NCI-H1436 treated with DMSO at 0.1 percent for 48 hours (cell line): ENCODE measurements at places on chromosomes 13 and 19.

- no peak for DNase-seq
These were observed 228.2 kb downstream of the NHLRC3 start for GRCh38 chr13:39266426-39266825.

- no peak for DNase-seq
These were observed 15.1 kb upstream of the CEBPG start for GRCh38 chr19:33358408-33358807.

DNA sequence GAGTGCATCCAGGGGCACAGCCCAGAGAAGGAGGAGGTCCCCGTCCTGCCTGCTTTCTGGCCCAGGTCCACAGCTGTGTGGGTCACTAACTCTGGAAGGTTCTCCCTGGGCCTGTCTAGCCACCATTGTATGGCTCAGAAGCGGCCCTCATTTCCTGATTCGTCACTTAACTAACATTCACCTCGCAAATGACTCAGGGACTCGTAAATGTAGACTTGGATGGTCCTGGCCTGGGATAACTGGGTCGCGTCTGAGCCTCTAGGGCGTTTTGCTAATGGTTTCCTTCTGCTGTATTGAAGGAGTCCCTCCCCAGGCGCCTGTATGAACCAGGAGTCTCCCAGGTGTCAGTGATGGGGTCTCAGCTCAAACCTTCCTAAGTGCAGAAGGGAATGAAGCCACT is 162.8 kb downstream of the ZNF536 start:
- no peak for DNase-seq

DNA sequence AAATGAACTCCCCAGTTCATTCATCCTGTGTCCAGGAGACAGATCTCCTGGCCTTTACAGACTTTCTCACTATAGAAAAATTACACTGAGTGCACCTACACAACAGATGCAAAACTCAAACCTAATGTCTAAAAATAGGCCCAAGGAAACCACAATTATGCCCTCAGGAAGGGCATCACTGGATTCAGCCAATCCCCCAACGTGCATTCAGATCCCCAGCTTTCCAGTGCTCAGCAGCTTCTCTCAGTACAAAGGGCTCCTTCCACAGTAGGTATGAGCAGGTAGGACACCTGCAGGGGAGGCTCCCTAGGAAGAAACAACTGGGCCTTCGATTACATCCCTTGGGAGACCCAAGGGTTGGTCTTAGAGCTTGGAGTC is 2.1 kb downstream of the ZNF709 start:
- no peak for DNase-seq

DNA sequence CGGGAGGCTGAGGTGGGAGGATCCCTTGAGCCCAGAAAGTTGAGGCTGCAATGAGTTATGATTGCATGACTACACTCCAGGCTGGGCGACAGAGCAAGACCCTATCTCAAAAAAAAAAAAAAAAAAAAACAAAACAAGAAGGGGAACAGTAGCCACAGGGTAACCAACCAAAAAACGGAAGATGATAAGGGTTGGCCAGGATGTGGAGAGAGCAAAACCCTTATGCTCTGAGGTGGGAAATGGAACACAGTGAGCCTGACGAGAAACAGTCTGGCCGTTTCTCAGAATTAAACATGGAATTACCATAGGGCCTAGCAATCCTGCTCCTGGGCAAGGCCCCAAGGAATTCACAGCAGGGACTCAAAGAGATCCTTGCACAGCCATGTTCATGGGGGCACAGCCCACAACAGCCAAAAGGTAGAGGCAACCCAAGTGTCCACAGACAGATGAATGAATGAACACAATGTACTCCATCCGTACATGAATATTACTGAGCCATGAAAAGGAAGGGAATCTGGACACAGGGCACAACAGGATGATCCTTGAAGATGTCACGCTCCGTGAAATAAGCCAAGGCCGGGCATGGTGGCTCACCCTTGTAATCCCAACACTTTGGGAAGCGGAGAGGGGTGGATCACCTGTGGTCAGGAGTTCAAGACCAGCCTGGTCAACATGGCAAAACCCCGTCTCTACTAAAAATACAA is 11.3 kb downstream of the NMRK2 start:
- DNase-seq = no peak

DNA sequence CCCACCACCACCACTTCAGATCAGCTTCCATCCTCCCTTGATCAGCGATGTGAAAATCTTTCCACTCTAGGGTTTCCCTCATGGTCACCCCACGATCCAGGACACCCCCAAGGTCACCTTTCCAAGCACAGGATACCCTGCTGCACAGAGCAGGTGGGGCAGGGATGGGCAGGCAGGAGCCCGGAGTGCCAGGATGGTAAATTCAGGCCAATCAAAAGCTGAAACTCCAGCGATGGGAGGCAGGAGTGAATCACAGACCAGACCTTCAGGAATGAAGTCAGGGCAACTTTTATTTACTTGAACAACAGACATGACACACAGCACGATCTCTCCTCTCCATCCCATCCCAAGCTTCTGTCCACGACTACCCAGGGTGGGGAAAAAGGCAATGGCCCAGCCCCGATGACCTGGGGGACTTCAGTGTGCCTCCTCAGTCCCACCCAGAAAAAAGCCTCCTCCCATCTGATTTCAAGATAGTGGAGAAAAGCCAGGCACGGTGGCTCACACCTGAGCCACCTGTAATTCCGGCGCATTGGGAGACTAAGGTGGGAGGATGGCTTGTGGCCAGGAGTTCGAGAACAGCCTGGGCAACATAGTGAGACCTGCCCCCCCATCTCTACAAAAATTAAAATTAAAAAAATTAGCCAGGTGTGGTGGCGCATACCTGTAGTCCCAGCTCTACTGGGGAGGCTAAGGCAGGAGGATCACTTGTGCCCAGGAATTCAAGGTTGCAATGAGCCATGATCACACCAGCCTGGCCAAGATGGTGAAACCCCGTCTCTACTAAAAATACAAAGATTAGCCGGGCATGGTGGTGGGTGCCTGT is 39.2 kb downstream of the ZSWIM4 start:
- no peak for DNase-seq

GRCh38 chr19:40274585-40275544 is 10.3 kb downstream of the AKT2 start:
- no peak for DNase-seq

GRCh38 chr19:43351998-43352746 is 1.3 kb upstream of the CD177 start:
- DNase-seq = no peak

GRCh38 chr19:11481534-11482383 is 913 bp upstream of the ELAVL3 start:
- DNase-seq = peak; percentile 97

GRCh38 chr13:27338816-27339215 is 68.2 kb downstream of the RASL11A start:
- no peak for DNase-seq

DNA sequence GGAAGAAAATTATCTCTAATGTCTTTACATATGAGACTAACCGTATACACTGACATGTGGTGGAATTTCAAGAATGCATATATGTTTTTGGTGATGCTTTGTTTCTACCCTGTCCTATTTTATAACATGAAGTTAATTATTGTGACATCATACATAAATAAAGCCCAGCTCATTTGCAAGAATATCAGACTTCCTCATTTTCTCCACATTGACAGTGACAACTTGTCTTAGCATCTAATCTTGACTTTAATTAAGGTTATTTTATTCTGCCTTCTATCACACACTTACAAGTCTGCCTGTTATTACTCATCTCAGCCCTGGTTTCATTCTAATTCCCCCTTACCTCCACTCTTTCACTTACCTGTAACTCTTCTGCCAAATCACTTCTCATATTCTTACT is 140.6 kb upstream of the STARD13 start:
- no peak for DNase-seq

GRCh38 chr13:49256841-49257240 is 9.1 kb downstream of the CDADC1 start:
- no peak for DNase-seq

DNA sequence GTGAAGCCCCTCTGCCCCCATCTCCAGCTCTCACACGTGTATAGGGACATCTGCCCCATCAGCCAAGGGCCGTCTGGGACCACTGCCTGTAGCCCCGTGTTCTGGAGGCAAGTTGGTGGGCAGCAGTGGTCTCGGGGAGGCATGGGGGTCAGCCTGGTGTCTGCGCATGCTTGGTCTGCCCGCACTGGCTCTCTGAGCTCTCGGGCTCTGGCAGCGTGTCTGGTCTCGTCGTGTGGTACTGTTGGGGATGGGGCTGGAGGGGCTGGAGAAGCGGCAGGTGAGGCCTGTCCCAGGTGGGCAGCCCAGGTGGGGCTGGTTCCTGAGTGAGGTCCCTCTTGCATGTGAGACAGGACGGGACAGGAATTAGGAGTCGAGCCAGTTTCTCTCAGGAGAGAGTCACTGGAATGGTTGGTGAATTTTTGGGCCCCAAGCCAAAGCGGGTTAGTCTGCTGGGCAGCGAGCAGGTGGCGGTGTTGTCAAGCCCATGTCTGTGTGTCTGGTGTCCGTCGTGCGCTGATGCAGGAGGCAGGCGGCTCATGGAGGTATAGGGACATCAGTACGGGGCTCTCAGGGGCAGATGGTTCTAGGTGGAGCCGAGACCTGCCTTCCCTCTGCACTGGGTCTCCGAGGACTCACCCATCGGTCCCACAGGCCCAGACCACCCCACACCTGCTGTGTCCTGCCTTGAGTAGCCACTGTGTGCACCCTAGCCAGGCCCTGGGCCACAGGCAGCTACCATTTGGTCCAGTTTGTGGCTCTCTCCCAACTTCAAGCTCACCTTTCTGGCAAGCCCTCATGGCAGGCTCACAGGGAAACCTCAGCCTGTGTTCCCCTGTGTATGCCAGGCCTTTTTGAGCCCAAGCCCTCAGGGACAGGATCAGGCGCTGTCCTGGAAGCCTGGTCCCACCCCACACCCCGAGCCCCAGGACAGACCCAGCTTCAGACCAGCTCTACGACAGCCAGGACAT is 18.2 kb downstream of the COMP start:
- DNase-seq = no peak

DNA sequence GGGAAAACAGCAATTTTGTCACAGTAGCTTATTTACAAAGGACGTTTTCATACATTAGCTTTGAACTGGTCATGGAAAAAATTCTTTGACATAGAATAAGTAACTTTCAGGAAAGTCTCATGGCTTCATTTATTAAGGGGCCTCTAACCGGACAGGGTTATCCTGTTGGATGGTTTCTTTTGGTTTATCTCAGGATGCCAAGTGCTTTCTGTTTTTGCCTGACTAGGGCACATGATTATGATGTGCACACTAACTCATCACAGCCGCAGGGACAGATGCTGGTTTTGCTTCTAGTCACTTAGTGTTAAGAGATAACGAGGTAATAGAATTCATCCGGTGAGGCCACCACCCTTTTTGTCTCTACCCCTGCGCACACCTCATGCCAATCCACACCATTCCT is 53.0 kb downstream of the TGDS start:
- DNase-seq = no peak

GRCh38 chr13:24032252-24032651 is 128.3 kb upstream of the SPATA13 start:
- DNase-seq = no peak

DNA sequence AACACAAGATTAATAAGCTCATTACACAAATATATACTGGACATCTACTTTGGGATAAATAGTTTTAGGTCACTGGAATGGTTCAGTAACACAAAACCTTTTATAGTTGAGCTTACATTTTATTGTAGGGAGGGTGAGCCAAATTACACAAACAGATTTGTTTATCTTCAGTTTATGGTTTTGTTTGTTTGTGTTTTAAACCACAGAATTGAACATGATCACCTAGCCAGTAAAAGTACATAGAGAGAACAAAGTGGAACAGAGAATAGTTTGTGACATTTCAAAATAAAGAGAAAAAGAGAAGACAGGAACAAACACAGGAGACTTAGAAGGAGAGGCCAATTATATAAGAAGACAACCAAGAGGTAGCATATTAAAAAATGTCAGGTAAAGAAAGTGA is 1930.2 kb upstream of the PCDH20 start:
- DNase-seq = no peak

GRCh38 chr19:41249707-41250423 is 14.3 kb upstream of the HNRNPUL1 start:
- no peak for DNase-seq

DNA sequence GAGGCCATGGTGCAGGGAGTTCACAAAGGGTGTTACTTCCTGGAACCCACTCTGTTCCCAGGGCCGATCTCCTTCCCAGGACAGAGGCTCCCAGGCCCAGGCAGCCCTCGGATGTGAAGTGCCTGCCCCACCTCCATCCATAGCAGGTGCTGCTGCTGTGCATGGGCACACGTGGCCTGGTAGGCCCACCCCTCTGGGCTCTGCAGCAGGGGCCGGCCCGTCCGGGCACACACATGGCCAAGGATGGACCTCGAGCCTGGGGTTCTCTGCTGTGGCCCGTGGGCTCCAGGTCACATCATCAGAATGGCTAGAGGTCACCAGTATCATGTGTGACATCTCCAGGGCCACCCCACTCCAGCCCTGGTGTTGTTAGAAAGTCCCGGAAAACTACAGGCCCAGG is 71.8 kb downstream of the GADD45B start:
- DNase-seq = no peak

- DNase-seq = no peak
These were observed 20.2 kb downstream of the CHAMP1 start for GRCh38 chr13:114334305-114335053.

DNA sequence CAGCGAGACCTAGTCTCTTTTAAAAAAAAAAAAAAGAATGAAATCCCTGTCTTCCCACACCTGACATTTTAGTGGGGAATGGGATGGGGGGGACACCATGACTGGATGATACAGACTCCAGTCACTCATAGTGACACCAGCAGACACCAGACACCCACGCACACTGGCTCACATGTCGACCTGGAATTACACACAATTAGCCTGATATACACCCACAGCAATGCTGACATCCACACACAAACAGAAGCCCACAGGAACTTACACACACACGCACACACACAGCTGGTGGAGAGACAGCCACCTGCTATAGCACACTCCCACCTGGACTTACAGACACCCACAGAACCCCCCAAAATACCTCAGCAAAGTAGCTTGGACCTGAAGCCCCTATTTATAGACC is 8.3 kb upstream of the NANOS3 start:
- DNase-seq = no peak

DNA sequence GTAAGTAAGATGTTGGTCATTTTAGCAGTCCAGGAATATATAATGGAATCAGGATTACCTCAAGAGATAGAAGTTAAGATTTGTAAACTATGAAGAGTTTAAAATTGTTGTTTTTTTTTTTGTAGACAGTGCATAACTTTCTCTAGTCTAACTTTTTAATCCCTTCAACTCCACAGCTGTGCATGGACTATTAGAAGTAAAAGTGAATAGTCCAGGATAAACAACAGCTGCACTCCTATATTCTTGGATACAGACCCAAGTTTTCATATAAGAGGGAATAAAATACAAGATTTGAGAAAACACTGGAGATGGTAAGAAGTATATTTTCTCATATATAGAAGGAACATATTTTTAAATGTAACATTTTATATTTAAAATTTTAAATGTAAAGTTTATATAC is 1509.9 kb downstream of the SLITRK5 start:
- no peak for DNase-seq

GRCh38 chr19:7507884-7508283 is 8.0 kb upstream of the ZNF358 start:
- no peak for DNase-seq

- no peak for DNase-seq
These were observed 3.8 kb downstream of the KDM4B start for GRCh38 chr19:4972509-4973230.

GRCh38 chr19:47020992-47021496 is 1.4 kb downstream of the NPAS1 start:
- no peak for DNase-seq
